Activated naive CD4-positive, alpha-beta T cell (primary cell): ENCODE measurements at places on chromosomes 3 and 15.

- no peak for DNase-seq
Measured at GRCh38 chr3:83500422-83500821, 1458.4 kb upstream of the CADM2 start.

DNA sequence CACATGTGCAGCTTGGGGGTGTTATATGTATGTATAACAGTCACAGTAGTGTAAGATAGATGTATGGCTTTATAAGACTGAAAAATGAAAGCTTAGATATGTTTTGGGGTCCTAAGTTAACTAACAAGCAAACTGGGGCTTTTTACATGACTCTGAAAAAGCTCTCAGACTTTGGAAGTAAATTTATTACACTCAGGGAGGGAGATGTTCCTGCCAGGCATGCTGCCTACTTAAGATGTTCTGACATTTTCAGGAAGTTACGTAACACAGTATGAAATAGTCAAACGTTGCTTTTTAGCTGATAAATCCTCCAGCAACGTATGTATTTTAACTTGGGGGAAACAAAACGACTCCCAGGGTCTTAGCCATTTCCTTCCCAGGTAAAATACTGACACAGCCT is 1.7 kb upstream of the IFT57 start:
- DNase-seq = no peak

DNA sequence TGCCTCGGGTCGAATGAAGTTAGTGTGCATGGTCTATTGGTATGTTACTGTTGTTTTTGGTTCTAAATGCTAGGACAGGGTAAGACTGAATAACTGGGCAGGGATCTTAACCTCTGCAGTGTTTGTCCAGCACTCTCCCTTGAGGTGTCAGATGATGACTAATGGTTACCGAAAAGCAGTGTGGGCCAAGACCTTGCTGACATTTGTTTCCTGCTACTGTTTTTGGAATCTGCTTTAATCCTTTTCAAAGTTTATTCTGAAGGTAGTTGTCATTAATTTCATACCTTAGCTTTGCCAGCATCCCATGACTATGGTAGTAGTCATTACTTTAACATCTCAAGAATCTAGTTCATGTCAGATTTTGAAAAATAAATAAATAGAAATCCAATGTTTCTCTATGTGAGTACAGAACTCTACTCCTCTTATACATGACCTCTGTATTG is 117.0 kb downstream of the P3H2 start:
- no peak for DNase-seq

- no peak for DNase-seq
Measured at GRCh38 chr3:87498358-87499080, 222.1 kb upstream of the POU1F1 start.

- DNase-seq = no peak
Measured at GRCh38 chr3:58994746-58995330, 55.0 kb downstream of the CFAP20DC start.

DNA sequence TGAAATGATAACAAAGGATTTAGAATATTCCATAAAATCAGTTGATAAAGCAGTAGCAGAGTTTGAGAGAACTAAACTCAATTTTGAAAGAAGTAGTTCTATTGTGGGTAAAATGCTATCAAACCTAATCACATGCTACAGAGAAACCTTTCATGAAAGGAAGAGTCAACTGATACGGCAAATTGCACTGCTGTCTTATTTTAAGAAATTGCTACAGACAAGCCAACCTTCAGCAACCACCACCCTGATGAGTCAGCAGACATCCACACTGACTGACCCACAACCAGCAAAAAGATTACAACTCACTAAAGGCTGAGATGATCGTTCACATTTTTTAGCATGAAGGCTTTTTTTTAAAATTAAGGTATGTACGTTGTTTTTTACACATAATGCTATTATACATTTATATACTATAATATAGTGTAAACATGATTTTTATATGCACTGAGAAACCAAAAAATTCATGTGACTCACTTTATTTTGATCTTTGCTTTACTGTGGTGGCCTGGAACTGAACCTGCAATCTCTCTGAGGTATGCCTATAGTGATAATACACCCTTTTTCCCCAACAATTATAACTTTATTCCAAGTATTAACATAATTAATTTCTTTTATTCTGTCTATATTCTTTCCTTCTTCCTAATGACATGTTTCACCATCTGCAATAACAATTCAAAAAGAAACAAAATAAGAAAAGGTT is 109.9 kb downstream of the TBC1D5 start:
- no peak for DNase-seq

GRCh38 chr3:13542142-13542541 is 6.8 kb upstream of the FBLN2 start:
- no peak for DNase-seq

GRCh38 chr3:21665444-21666100 is 85.4 kb downstream of the ZNF385D start:
- DNase-seq = no peak

GRCh38 chr3:19093084-19093483 is 55.2 kb upstream of the KCNH8 start:
- DNase-seq = no peak

DNA sequence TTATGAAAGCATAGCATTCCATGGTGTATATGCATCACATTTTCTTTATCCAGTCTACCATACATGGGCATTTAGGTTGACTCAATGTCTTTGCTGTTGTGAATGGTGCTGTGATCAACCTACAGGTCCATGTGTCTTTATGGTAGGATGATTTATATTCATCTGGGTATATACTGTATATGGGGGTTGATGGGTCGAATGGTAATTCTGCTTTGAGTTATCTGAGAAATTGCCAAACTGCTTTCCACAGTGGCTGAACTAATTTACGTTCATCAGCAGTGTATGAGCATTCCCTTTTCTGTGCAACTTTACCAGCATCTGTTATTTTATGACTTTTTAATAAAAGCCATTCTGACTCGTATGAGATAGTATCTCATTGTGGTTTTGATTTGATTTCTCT is 662.4 kb upstream of the BCHE start:
- DNase-seq = no peak

GRCh38 chr3:52443791-52444687 is 864 bp downstream of the SEMA3G start:
- no peak for DNase-seq

- DNase-seq = no peak
Measured at GRCh38 chr15:65420975-65421359, 1.8 kb downstream of the IGDCC4 start.

DNA sequence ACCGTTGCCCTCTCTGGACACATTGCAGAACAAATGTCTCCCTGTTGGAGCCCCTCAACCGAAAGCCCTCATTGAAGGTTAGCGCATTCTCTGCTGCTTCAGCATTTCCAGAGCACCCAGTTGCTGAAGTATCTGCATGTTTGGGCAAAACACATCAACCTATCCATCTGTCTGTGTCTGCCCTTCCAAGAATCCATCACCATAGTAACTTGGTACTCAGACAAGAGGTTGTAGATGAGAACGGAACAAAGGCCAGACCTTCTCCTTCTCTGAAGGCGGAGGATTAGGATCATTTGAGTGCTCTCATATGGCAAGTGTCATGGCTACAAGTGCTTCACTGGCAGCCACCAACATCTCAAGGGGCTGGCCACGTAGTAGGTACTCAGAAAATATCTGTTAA is 23.1 kb upstream of the RHO start:
- DNase-seq = no peak

- DNase-seq = no peak
Measured at GRCh38 chr15:98390946-98391530, 257.3 kb upstream of the IGF1R start.
